T-helper 2 cell treated with Interferon-gamma antibody and Interleukin-4, amounts not matched to agents 5 μg/mL and 100 μg/mL, for 36 hours (primary cell): ENCODE measurements at places on chromosomes 6 and 20.

DNA sequence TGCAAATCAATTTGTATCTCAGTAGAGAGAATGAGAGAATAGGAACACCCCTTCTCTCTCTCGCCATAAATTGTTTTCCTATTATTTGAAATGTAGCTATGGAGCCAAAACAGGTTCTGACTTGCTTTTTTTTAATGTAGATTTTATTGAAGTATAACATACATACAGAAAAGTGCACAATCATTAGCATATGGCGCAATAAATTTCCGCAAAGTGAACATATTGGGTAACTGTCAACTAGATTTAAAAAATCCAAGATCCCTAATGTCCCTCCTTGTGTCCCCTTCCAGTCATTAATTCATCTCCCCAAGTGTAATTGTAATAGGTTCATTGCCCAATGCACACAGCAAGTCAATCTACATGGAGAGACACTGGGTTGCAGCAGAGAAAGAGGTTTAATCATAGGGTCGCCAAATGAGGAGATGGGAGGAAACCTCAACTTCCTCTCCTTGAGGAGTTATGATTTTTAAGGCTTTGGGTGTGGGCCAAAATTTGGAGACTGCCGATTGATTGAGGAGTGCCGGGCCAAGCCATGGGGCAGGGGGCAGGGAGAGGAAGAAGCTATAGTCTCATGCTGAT, 43.3 kb upstream of the TGM3 start:
- DNase-seq: no peak

DNA sequence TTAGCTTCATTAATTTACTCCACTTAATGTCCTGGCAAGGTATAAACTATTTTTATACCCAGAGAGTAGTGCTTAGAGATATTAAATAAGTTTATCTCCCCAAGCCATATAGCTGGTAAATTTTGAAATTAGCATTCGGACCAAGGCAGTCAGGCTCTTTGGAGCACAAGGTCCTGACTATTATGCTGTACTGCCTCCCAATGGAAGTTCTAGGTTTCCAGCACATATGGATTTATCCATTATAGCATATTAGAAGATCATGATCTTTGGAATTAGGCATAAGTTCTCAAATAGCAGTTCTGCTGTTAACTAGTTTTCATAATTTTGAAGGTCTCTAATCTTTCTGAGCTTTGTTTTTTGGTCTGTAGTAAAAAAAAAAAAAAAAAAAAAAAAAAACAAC, 835.3 kb upstream of the EPHA7 start:
- no peak for DNase-seq

- no peak for DNase-seq
These were observed 16.8 kb upstream of the CCN5 start for GRCh38 chr20:44698351-44698750.

DNA sequence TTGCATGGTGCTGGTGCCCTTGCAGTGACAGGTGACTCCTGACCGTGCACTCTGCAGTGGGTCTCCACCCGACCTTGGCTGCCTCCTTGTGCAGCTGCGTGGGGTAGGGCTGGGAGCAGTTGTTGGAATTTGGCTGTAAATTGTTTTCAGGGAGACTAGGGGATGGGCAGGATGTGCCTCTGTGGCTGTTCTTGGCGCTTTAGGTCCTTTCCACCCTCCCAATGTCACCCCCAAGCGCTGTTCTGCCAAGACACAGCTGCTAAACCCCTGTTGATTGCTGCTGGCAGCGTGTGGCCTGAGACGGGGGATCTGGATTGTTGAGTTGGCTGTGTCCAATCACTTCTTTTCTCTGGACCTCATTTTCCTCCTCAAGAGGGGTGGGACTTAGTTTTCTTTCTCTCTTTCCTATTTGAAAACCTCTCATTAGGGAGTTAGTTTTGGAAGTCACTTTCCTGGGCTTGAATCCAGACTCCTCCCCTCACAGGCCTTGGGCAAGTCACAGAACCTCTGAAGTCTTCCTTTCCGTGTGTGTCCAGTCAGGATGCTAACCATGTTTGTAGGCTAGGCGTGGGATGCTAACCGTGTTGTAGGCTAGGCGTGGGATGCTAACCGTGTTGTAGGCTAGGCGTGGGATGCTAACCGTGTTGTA, 8.5 kb downstream of the IGF2R start:
- DNase-seq: no peak

- no peak for DNase-seq
These were observed 27.9 kb upstream of the CCR6 start for GRCh38 chr6:167094820-167095637.

DNA sequence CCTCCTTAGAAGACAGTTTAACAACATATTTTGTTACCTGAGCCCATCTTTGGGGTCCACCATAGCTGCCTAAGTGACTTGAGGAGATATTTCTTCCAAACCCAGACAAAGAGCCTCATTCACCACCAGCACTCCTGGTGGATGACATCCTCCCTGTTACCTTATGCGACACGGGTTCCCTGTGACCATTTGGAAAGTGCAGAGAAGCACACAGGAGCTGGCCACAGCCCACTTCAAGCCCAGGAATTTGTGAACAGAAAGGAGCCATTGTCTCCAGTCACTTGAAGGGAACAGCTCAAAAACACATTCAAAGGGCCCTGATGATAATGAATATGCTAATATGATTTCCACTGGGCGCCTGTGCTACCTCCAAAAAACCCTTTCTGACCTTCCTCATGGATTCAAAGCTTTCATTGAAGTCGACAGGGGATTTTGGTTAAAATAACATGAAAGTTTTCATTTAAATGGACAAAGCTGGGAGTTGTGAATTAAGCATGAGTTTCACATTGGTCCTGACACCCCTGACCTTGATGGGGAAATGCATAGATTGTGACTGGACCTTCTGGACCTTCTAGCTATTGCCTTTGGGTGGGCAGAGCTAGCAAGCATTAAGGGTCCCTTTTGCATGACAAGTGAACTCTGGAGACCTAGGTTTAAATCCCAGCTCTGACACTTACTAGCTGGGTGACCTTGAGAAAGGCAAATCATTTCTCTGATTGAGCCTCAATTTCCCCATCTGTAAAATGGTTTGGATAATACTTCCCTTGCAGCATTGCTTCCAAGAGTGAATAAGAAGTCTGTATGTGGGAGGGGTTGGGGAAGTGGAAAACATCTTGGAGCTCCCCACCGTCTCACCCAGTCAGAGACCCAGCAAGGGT, 83.3 kb upstream of the SIRPA start:
- no peak for DNase-seq

DNA sequence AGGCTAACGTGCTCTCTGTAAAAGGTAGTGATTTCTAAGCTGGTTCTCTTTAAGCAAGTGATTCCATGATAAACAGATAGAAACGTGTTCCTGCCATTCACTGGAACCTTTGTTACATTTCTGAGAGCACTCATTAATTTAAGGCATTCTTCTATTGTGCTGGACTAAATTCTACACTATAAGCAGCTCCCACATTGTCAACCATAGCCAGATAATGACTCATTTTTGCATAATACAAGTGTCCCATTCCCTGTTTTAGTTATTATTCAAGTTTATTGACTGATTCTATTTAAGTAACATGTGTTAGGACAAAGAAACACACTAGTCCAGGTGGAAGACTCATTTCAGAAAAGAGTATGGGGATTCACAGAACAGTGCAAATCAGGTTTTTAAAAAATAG, 13.5 kb upstream of the XRN2 start:
- no peak for DNase-seq

- DNase-seq: no peak
These were observed 205.8 kb downstream of the TRDN start for GRCh38 chr6:123430970-123431369.

DNA sequence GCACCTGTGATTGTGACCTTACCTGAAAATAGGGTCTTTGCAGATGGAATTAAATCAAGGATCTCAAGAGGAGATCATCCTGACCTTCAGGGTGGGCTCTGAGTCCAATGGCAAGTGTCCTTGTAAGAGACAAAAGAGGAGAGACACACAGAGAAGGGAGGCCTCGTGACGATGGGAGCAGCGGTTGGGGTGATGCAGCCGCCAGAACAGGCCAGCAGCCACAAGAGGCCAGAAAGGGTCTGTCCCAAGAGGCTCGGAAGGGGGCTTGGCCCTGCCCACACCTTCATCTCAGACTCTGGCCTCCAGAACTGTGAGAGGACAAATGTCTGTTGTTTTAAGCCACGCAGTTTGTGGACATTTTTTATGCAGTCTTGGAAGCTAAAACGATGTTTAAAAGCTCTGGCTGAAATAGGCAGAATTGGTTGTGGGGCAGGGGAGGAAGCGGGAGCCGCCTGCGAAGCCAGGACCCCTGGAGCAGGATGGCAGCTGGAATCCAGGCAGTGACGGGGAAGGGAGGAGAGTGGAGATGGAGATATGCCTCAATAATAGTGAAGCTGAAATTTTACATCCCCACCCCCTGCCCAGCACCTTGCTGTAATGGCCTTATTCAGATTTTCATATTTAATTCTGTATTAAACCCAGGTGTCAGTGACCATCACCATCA, 216.4 kb downstream of the ANKRD60 start:
- DNase-seq: no peak

- DNase-seq: no peak
These were observed 11.9 kb upstream of the SIRPD start for GRCh38 chr20:1569415-1569881.

DNA sequence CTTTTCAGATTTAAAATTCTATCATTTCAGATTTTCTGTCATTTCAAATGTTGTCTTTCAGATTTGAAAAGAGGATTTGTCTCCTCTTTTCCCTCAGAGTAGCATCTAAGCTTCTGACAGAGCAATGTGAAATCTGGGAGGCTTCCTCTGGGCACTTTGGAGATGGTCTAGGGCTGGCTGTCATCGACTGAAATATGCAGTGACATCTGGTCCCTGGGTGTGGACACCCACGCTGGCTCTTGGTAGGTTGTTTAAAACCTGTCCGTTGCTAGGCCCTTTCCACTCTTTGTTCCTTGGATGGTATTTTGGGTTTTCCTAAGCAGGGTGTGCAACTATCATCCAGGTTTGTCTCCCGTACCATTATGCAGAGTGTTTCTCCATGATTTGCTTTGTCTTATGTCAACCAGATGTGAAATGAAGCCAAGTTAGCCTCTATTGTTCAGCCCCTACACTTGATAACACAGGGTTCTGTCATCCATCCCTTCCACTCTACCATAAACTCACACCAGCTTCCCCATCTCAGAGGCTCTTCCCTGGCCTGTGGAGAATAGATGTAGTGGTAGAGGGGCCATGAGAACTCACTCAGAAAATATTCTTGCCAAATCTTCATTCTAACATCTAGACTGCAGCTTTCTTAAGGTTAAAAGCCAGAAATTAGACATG, 5.0 kb upstream of the VIP start:
- no peak for DNase-seq

DNA sequence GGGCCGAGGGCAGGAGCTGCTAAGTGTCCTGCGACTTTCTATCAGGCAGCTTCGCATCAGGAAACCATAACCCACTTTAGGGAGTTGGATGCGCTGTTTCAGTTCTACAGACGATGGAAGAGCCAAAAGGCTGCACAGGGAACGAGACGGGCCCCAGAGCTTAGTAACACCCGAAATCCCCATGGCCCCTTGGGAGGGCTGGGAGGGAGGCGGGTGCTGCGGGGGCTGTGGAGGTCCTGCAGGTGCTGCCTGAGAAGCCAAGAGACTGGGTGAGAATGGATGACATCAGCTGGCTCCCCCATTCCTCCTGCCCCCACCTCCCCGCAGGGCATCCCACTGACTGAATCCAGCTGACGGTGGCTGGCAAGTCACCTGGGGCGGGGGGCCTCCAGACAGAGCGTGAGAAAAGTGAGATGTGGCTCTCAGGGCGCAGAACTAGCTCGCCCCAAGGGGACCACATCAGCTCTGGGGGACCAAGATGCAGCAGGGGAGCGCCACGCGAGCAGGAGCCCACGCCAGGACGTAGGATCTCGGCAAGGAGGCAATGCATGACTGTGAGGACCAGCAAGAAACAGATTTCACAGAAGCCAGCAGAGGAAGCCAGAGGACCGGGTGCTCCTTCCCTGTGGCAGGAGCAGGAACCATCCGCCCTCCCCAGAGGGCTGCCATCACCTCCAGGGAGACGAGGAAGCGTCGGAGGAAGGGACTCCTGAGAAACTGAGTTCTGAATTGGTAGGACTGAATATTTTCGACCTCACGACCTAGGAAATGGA, 36.8 kb downstream of the PNLDC1 start:
- DNase-seq: no peak

- DNase-seq: no peak
These were observed 971 bp downstream of the NFKBIE start for GRCh38 chr6:44264154-44265006.

GRCh38 chr20:5864428-5864827, 85.9 kb downstream of the TRMT6 start:
- no peak for DNase-seq

DNA sequence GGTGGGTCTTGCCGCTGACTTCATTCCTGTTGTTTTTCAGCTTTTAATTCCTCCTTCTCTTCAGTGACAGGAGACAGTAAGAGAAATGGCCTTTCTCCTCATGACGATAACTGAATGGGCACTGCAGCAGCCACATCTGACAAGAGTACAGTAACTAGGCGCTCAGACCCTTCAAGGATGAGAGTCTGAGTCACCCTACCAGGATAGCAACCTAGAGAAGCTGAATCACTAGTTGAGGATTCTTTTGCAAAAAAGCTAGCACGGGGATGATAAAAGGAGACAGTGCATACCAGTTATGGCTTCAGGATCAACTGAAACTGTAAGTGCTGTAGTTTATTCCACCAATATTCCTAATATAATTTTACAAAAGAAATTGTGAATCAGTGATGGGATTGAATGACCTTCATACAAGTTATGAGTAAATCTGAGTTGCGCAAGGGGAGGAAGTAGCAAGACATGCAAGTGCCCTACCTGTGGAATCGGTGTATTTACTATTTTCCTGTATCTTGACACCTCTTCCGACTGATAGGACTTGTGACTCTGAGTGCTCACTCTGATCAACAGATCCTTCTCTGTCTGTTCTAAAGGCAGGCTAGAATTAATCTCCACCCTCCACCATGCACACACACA, 161.8 kb upstream of the GRIK2 start:
- no peak for DNase-seq

- no peak for DNase-seq
These were observed 10.8 kb upstream of the ARMC2 start for GRCh38 chr6:108837236-108837971.

GRCh38 chr6:130993292-130993765, 69.7 kb downstream of the EPB41L2 start:
- no peak for DNase-seq

DNA sequence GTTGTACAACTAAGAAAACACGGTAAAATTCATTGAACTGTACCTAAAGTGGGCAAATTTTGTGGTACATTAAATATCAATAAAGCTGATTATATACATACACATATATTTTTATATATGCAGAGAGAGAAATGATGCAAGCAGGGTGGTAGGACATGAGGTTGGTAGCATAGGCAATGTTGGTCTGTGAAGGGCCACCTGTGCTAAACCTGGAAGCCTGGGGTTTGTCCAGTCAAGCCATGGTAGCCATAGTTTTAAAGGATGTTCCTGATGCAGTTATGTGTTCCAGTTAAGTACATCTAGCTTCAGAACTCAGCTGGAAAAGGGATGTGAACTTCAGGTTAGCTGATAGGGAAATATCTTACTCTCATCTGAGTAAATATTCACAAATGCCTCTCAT, 60.1 kb downstream of the TRIM38 start:
- no peak for DNase-seq

- no peak for DNase-seq
These were observed 575 bp downstream of the WTAP start for GRCh38 chr6:159727717-159728445.

GRCh38 chr6:40258531-40258930, 324.3 kb upstream of the MOCS1 start:
- DNase-seq: no peak
